ENCODE measurements at places on chromosomes 5 and 9.

GRCh38 chr9:35847792-35848572 is 19.0 kb downstream of the TMEM8B start:
- no peak for DNase-seq

DNA sequence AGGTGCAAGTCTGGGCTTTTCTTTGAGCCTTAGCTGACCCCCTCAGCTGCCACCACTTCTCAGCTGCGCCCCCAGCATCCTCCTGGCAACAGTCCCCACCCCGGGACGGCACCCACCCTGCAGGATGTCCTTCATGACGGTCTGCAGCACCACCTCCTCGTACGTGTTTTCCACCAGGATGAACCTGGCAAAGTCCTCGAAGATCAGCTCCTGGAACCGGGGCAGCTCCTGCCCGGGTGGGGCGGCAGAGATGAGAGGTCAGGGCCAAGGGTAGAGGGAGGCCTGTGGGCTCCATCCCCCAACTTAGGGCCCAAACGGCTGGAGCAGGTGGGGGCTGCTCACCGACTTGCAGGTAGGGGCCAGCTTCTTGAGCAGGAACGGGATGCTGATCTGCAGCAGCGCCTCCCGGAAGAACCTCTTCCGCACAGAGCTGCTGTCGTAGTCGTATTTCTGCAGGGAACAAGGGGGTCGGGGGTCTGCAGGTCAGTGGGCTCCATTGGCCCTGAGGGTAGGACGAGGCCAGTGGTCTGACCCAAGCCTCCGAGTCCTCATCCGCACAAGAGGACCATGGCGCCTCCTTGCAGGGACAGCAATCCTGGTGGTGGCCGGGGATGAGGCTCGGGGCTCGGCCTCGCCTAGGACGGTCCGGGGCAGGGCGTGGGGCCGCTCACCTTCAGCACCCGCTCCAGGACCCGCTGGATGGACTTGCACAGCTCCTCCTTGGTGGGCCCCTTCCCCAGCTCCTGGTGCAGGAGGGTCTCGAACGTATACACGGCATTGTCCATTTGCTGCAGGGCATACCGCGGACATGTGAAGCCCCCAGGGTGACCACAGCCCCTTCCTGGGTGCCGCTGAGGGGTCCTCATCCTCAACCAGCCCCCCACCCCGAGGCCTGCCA is 56.7 kb downstream of the LRSAM1 start:
- DNase-seq, result no peak

DNA sequence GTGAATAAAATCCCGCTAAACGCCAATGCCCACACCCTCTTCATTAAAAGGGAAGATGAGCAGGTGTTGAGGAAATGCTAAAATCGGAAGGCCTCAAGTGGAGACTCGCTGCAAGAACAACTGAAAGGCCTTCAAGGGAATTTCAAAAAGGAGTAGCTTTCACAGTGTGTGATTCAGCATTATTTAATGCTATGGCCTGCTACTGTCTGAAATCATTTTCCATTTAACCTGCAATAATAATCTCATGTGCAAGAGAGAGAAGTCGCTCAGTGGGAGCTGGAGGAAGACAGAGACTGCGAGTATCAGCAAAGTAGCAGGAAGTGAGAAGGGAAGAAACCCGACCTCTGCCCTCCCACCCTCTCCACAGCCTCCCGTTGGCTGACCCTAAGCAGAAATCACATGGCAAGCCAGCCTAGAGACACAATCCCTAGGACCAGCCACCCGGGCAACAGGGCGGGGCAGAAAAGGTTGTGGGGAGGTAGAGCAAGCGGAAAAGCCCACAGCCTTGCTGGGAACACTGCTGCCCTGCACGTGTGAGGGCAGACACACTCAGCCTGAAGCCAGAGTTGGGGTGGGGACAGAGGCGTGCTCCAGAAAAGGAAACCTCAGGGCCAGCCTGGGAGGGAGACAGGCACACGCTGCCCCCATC is 39.9 kb upstream of the CTSL start:
- no peak for DNase-seq

DNA sequence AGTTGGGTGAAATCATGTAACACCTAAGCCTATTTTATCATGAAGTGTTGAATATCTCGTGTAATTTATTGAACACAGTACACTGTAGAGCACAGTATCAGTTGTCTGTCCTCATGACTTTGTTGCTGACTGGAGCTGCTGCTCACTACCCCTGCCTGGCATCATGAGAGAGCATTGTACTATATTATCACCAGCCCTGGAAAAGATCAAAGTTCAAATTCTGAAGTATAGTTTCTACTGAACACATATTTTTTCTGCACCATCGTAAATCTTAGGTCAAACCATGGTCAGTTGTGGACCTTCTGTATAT is 169.3 kb upstream of the RAI14 start:
- no peak for DNase-seq

GRCh38 chr5:96522635-96523355 is 89.7 kb upstream of the PCSK1 start:
- no peak for DNase-seq

DNA sequence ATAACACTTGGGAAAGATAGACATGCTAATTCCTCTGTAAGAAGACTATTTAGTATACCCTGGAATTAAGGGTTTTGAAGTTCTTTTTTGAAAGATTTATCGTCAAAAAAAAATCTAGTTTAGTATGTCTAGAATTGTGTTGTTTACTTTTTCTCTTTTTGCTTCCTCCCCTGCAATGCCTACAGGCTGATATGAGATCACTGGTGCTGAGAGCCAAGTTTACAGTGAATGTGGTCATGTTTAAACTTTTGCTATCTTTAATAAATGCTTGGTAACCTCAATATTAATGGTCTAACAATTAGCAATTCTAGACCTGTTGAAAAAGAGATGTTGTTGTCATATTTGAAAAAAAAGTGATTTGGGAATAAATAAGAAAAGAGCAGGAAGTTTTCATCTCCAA is 86.1 kb downstream of the CWC27 start:
- DNase-seq, result no peak

DNA sequence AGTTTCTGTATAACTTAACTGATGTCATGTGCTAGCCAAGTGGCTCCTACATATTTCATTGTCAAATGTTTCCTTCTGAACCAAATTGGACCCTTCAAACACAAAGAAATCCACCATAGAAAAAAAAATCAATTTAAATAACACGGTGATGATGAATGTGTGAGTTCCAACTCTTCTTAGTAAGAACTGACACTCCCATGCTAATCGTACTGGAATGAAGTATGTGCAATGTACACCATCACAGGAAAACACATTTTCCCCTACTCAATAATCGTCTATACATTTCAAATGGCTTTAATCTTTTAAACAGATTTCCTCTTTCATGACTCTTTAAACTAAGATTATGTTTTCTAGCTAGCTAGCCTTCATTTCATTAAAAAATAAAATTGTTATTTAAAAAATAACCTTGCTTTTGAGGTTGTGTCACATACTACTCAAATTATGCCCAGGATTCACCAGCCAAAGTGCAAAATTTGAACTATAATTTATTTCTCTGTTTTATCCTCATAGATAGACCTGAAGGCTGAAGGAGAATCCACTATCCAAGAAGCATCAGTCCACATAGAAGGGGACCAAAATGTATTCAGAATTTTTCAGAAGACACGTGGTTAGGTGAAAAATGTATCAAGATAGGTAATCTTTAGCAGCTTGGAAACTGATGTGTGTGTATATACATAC is 131.0 kb upstream of the ITGA1 start:
- no peak for DNase-seq

DNA sequence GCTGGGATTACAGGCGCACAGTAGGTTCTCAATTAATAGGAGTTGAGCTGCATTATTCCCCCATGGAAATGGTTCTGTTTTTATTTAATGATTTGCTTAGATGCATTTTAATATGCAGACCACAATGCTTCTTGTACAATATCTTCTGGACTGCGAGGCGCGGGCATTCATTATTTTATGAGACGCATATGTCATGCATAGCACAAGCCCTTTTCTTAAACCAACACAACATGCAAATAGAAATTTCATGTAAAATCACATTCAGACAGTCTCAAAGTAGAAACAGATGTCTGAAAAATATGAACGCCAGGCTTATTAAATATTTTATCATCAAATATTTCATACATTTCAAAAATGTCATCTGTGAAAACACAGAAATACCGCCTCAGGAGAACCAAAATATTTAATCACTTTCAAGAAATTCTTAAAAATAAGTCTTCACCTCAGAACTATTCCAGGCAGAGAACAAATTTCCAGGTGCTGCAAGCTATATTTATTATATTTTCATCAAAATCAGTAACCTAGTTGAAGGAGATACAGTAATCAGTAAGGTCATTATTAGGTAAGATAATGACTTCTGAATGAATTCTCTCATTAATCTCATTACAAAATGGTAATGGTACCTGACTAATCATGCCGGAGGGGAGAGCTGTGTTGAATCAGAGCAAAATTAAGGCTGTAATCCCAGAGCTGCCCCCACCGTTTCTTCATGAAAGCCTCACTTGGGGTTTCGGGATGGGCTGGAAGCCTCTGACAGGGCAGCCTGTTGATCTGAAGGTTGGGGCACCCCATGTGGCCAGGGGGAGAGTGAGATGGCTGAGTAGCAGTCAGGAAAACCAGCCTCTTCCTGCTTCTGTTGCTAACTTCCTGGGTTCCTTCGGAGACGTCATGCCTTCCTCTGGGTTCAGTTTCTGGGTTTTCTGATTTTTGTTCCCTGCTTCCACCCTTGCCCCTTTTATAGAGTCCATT is 133.9 kb upstream of the ZNF618 start:
- DNase-seq, result no peak

DNA sequence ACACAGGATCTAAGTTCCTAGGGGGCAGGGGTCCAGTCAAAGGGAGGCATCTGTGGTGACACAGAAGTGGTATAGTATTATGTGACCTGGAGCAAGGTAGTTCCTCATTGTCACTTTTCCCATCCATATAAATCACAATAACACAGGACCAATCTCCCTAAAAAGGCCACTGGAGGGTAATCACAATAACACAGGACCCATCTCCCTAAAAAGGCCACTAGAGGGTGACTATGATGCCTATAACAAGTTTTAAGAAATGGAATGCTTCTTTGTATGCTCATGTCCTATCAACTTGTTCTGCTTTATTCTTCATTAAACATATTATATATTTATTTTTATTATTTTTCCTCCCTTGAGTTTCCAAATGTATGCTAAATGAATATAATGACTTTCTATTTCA is 254.6 kb downstream of the ASTN2 start:
- DNase-seq, result no peak

DNA sequence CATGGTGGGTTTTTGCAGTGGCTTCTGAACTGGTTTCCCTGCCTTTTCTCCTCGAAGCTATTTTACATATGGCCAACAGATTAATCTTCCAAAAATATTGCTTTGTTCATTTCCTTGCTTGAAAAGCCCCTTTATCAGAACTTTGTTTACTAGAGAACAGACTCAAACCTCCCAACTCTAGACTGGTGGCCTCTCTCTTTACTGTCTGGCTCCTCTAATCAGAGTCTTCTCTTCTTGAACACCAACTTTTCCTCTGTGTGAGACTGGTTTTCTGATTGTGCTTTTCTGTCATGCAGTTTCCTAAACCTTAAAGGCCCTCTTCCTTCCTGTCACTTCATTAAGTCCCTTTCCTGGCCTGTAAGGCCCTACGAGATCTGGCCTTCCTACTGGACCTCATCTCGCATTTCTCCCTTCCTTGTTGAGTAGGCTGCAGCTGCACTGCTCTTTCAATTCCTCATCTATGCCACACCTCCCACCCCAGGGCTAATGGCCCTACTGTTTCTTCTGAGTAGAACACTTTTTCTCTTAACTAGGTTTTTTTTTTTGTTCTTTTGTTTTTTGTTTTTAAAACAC is 5.7 kb downstream of the C9orf43 start:
- no peak for DNase-seq

DNA sequence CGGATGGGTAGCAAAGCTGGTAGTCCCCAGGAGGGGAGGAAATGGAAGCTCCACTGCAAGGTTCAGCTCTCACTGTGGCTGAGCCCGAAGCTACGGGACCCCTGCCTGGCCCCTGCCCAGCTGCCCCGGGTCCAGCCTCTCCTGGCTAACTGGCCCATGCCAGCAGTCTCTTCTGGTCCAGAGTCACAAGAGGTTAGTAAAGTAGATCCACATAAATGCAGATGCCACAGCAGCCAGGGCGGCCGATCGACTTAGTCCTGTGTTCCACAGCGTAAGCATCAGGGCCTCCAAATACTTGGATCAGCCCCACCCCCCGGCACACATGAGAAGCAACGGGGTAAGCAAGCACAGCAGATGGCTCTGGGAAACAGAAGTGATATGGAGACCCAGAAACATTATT is 42.1 kb downstream of the MRPL36 start:
- DNase-seq, result no peak

GRCh38 chr5:55989860-55990259 is 4.9 kb downstream of the IL6ST start:
- DNase-seq, result no peak

DNA sequence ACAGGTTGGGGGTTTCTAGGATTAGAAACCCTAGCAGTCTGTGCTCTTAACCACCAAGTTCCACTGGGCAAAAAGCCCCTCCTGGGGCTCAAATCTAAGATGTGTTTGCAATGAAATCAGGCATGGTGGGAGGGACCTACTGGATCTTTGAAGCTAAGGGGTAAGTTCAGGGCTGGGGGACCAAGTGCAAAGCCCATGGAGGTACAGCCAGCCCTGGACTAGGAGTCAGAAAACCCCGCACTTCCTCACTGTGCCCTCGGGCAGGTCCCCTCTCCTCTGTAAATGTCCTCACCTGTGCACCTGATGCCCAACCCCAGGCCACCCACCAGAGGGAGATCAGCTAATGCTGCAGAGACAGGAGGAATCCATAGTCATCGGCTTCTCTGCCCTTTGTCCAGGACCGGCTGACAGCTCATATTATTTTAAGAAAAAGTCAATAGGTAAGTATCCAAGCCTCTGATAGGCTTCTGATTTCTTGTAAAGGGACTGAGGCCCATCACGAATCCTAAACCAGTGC is 138.3 kb downstream of the PAX5 start:
- DNase-seq, result no peak
